Thyroid gland (tissue), 4 donors: ENCODE measurements at places on chromosomes 3 and 15. TPM values are rescaled to one million over a fixed set of nuclear protein-coding genes. Genes with fewer than 3 reads are reported as not detected.

The ROPN1 gene
- total RNA-seq: not detected

The GNAT1 gene
- not detected for total RNA-seq

DNA sequence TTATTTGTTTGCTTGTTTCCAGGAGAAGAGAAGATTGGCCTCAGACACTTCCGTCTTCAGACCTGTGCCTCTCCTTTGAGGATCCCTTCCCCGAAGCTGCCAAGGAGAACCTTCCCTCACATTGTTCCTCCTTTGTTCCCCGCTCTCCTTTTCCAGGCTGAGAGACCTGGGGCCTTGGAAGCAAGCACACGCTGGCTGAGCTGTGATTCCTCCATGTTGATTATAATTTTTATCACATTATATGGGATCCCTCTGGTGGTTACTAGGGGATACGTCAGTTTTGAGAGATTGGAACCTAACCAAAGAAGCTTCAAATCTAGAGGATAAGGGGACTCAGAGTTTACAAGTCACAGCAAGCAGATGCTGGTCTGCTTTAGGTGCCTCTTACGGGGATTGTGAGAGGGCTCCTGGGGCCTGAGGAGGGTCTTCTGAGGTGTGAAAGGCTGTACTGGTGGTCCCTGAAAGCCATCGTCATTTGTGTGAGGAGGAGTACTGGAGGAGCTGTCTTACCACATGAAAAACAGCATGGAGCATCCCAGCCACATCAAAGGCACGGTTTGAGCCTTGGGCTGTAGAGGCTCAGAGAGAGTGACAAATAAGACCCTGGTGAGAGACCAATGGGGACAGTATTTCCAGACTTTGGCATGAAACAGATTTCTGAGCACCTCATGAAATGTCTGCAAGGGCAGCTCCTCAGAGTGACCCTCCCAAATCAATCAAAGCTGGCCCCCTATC is 760.1 kb upstream of the CFAP20DC start:
- no peak for DNase-seq

GRCh38 chr15:40937762-40938535 is 8.8 kb downstream of the DLL4 start:
- DNase-seq: no peak

DNA sequence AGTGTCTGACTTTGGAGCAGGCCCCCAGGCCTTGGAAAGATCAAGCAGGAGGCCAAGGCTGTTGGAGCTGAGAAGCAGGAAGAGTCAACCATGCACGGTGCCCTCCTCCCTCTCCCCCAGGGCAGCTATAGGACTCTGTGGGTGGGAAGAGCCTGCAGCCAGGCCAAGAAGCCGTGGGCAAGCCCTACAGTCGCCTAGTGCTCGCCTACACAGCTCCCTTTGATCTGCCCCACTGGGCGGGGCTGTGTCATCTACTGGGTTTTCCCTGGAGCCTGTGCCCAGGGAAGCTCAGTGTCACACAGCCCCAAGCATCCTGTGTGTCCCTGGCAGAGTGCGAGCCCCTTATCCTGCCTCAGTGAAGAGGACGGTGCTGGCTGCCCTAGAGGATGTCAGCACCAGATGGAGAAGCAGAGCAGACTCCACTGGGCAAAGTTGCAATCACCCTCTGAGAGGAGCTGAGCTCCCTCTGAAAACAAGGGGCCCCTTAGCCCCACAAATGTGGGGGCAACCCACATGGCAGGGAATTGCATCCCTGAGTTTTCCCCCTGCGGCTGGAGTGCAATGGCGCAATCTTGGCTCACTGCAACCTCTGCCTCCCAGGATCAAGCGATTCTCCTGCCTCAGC is 72.2 kb downstream of the KLF13 start:
- DNase-seq: no peak

DNA sequence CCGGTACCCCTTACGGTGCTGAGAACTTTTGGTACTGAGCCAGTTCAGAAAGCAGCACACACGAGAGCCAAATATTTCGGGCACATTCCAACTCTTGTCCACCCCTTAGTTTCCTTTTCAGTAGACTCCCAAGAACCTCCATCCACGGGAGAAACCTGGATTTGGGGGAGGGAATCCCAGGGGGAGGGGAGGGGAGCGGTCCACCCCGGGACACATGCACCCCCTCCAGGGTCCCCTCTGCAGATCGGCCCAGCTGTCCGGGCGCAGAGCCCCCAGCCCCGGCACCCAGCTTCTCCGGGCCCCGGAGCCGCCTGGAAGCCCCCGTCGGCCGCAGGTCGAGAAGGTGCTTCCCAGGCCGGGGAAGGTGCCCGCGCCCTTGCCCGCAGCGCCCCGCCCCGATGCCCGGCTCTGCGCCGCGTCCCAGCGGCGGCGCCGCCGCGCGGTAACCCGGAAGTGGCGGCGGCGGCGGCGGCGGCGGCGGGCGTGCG is 455 bp upstream of the ABHD17C start:
- DNase-seq: no peak

DNA sequence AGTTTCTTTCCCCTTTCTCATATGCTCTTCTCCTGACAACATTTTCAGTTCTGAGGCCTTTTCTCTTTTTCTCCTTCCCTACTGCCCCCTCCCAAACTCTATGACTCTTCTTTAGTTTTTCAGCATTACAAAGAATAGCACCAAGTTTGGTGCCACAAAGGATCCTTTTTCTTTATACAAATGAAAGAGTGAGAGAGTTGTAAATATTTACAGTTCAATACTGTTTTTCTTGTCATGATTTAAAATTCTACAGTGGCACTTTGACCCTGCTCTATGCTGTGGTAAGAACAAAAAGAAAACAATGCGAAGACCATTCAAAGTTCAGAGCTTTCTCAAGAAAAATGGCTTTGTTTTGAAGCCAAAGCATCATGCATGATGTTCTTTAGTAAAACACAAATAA is 667.9 kb upstream of the SGO1 start:
- no peak for DNase-seq

- DNase-seq: no peak
These were observed 245.1 kb downstream of the ADAMTS17 start for GRCh38 chr15:100096700-100097099.

- no peak for DNase-seq
These were observed 7.8 kb upstream of the DAG1 start for GRCh38 chr3:49462222-49462621.

DNA sequence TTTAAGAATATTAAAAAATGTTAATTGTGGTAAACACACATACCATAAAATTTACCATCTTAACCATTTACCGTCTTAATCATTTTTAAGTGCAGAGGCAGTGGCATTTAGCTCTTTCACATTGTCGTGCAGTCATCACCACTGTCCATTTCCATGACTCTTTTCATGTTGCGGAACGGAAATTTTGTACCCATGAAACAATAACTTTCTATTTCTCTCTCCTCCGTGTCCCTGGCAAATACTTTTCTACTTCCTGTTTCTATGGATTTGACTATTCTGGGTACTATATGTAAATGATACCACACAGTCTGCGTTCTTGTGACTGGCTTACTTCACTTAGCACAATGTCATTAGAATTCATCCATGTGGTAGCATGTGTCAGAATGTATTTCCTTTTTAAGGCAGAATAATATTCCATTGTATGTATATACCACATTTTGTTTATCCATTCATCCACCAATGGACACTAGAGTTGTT is 27.9 kb downstream of the AKAP13 start:
- no peak for DNase-seq

DNA sequence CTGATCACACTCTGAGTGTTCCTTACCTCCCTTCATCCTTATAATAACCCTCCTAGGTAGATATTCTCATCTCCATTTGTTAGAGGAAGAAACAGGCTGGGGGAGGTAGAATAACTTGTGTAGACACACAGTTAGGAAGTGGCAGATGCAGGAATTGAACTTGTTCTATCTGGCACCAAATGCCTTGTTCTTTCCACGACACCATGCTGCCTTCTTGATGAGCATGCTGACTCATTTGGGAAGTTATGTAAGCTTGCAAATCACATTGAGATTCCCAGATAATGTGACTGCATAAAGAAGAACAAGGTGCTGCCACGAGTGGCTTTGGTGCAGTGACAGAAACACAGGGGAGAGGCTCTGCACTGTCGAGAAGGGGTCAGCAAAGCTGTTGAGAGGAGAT is 27.5 kb upstream of the NDUFB4 start:
- no peak for DNase-seq

DNA sequence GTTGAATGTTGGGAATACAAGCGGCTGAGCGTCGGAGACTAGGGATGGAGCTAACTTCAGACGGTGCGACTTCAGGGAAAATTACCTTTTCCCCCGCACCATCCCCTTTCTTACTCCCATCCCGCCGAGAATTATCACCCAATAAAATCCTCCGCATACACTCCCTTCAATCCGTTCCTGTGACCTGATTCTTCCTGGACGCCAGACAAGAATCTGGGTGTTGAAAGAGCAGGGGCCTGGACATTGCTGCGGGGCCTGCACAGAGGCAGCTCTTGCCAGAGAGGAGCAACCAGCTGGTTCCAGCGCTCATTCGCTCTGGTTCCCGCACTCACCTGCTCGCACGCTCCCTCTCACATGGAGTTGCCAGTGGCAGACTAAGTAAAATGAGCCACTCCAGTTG is 241.9 kb downstream of the ALCAM start:
- DNase-seq: peak; percentile 19

DNA sequence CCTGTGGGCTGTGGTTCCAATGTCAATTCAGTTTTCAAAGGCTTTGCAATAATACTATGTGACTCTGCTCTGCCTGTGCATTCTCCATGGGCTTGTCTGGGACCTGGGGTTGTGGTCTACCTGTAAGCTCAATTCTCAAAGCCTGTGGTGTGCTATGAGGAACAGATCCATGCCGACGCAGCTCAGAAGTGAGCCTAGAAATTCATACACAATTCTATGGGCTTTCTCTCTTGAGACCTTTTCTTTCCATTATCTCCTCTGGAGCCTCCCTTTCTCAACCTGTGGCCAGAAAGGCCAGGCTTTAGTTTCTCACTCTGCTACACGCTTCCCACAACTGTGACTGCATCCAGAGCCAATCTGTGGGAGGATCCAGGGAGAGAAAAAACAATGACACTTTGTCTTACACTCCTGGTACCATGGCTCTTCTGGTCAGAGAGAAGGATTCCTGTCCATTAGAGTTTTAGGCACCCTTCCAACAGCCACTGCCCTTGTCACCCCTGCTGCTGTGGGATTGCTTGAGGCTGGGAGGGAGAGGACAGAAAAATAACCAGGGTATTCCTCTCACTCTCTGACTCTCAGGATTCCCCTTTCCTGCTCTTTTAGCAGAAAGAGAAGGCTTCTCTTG is 34.1 kb upstream of the KLF13 start:
- no peak for DNase-seq

DNA sequence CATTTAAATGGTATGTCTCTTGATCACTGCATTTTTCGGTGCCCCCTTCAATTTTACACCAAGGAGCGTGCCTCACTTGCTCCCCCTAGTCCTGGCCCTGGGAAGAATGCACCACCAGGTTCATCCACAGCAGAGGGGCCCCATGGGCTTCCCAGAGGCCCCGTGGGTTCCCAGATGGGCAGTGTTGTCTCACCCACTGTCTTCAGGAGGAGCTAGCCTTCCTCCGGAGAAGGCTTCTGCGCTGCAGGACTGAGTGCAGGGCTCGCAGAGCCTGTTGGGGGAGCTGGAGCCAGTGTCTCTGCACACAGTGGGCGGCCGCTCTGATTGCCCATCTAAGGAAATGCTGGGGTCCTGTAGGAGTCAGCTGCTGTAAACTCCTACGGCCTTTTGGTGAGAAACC is 45.9 kb downstream of the POLR2M start:
- no peak for DNase-seq

GRCh38 chr3:5022187-5022965 is 43.1 kb downstream of the BHLHE40 start:
- no peak for DNase-seq

GRCh38 chr3:185046603-185047002 is 106.3 kb downstream of the C3orf70 start:
- DNase-seq: no peak

The SAXO2 gene
- 2.4 TPM for total RNA-seq

DNA sequence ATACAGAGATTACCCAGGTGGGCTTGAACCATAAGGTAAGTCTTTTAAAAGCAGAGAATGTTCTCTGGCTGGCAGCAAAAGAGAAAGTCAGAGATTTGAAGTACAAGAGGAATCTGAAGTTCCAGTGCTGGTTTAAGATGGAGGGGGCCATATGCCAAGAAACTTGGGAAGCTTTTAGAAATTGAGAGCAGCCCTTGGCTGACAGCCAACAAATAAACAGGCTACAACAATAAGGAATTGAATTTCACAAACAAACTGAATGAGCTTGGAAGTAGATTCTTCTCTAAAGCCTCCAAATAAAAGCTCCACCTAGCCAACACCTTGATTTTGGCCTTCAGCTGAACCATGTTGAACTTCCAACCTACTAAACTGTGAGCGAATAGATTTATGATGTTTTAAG is 85.7 kb downstream of the TRIM42 start:
- DNase-seq: no peak

GRCh38 chr15:67070892-67071664 is 5.7 kb downstream of the SMAD3 start:
- no peak for DNase-seq

The ECE2 gene
- total RNA-seq: not detected
